Heart left ventricle (tissue), 16 donors: ENCODE measurements at places on chromosomes 6 and 20.

DNA sequence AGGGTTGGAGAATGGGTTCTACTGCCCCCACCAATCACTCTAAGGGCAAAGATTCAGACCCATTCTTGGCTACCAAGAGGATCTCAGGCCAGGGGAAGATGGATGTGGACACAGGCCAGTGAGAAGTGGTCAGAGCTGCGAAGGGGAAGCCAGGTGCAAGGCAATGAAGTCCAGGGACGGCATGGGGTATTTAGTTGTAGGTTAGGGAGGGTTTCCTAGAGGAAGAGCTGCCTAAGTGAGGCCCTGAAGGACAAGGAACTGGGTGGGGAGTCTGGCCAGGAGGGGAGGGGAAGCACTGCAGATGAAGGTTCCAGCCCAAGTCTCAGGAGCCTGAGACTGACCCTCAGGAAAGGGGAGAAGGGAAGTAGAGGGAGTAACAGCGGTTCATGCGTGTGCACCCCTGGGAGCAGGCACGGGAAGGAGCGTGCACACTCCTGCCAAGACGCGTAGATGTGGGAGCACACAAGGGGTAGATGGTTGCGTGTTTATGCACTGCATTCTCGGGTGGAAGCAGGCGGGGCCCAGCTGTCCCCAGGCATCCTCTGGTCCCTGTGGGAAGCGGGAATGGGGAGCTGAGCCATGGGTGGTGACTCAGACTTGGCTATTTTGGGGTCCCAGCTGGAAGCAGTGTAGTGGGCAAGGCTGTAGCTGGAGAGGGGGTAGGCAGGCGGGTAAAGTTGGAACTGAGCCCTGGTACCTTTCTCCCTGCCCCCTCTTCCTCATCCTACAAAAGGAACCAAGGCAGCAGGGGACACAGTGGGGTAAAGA is 3.3 kb downstream of the ACTL10 start:
- peak; percentile 30 for DNase-seq

GRCh38 chr6:443621-444159 is 52.1 kb downstream of the IRF4 start:
- DNase-seq = no peak

DNA sequence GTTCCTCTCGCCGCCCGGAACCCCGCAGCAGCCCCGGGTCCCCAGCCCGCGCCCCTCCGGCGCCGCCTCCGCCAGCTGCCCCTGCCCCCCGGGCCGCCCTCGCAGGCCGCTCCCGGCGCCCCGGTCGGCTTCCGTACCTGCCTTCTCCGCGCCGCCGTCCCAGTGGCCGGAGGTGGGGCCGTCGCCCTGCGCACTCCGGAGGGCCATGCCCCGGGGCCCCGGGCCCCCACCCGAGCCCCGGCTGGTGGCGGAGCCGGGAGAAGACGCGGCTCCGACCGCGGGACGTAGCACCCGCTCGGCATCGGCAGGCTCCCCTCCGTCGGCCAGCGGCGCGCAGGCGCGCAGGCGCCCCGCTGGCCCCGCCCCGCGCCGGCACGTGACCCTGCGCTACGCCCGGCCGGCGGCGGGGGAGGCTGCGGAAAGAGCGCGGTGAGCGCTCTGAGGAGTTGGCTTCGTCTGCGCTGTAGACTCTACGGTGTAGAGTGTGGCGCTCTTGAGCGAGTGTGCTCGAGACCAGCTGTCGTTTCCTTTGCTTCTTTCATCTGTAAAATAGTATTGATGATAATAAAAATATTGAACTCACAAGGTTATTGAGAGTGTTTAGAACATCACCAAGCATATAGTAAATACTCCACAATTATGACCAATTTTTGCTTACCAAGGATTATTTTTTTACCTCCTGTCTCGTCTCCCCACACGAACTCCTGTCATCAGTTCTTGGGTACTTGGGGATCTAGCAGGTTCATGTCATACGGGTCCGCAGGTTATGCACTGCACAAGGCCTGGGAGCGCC is at the start of gene TBC1D20:
TSS of gene TBC1D20 (minus strand) at position 335 of the 793 bp plus-strand sequence. CDS start at position 207, 128 bp downstream.
- DNase-seq = peak; percentile 91

DNA sequence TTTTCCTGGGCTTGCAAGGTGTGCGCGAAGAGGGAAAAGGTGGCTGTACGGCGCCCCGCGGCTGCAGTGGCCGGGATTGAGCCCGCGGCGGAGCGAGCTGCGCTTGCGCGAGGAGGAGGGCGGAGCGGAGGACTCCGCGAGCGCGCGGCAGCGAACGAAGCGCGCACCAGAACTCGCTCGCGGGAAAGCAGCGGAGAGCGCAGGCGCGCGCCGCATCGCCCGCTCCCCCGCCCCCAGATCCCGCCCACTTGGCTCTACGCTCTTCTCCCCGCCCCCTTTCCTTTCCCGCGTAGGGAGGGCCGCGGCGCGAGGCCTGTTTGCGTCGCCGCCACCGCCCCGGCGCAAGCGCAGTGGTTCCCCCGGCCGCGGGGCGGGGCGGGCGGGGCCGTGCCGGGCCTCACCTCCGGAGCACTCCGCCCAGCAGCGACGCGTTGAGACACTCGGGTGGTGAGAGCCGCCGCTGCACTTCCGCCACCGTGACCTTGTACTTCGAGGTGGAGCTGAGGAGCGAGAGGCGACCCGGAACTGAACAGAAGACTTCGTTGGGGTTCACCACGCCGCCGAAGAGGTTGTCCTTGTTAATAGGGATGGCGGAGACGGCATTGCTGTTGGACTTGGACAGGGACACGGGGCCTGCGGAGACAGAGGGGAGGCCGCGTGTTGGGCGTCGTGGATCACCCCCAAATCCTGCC is 10.6 kb downstream of the TFAP2A start:
- DNase-seq = peak; percentile 91

- DNase-seq = no peak
Measured at GRCh38 chr20:20038586-20038985, 13.7 kb downstream of the CRNKL1 start.

- no peak for DNase-seq
Measured at GRCh38 chr6:37554480-37554819, 54.8 kb upstream of the CCDC167 start.

DNA sequence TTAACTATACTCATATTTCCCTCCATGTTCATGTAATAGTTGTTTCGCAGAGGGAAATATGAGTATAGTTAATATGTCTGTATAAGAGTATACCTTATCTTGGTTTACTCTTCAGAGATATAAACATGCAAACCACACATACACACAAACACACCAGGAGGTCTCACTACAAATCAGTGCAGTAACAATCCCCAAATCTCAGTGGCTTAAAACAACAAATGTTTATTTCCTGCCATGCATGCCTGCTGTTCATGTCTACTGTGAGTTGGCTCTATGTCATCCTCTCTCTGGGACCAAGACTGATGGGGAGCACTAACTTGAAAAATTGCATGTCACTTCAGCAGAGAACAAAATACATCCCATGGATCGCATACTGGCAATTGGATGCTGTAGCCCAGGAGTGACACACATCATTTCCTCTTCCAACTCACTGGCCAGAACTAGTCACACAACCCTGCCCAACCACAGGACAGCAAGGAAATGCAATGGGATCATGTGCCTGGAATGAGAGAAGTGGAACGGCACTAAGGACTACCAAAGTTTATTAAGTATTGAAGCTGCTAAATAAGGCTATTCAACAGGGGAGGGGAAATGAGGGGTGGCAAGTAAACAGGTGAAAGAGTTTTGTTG is 89.0 kb upstream of the DTNBP1 start:
- no peak for DNase-seq

GRCh38 chr6:64774881-64775280 is 932.1 kb downstream of the EYS start:
- no peak for DNase-seq

DNA sequence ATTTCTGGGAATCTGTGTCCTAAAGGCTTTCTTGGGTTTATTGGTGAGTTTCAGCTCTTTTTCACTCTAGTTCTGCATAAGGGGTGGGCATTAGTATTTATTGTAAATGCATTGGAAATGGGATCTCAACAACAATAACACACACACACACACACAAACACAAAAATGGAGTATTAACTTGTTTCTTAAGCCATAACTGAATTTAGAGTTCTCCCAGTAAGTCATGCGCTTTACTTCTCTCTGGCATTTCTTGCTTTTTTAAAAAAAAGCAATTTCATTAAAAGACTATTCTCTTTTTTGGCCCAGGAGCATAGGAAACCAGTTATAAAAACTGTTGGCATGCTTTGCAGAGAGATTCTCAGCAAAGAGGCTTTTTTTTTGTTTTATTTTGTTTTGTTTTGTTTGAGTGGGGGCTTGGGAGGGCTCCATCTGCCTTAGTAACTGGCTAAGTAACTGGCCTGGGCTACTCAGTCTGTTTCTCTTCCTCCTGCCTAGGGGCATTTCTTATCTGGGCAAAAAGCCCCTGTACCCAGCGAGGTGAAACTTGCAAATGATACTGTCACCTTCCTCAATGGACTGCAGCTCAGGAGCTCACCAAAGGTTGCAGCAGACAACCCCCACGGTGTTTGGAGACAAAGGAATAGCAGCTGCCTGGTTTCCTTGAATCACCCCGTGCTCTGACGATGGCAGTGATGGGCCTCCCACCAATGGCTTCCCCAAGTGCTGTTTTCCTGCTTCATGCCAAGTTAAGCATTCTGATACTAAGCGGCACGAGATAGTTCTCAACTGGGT is 128.5 kb downstream of the BCAS1 start:
- no peak for DNase-seq

GRCh38 chr20:47951521-47951971 is 166.3 kb upstream of the SULF2 start:
- DNase-seq = no peak

DNA sequence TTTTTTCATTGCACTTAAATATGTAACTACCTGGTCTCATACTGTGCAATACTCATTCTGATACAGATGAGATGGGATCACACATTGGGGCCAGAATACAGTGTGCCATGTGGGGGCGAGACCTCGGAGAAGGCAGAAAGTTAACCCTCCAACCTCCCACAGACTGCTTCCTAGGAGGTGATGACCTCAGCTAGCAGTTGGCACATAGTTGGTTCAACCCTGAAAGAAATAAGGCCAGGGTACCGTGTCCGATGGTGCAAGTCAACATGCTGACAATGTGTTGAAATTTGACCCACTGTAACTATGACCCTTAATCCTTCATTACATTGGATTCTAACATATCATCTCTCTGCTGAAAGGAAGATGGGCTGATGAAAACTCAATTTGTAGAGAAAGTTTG is 61.9 kb downstream of the GJA10 start:
- no peak for DNase-seq

GRCh38 chr6:90835596-90836212 is 248.8 kb upstream of the MAP3K7 start:
- no peak for DNase-seq

DNA sequence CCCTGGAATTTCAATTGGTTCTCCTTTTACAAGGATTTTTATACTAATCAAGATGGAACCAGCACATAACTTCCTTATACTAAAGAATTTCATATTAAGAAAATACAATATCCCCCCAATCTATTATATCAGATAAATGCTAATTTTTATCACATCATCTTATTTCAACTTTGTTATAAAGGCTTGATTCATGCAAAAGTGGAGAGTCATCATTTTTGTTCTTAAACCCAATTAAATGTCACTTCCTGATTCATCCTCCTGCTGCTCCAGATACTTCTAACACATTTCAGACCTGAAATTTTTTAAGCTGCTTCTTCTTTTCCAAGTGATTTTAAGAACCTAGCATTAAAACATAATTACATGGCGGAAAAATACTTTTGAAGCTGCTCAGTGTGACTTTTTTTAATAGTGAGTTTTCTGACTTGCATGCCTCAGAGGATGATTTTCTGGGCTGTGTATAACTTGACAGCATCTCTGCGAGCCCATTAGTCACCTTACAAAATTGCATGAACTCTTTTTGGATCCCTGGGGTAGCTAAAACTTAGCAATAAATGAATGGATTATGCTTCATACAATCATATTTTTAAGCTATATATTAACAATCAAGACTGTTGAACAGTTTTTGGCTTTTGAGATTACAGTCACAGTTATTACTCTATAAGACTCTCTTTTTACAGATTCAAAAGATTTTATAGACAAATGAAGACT is 134.1 kb downstream of the ELOVL4 start:
- DNase-seq = no peak

- DNase-seq = peak; percentile 62
Measured at GRCh38 chr6:170043881-170044790, 246.7 kb downstream of the DLL1 start.

DNA sequence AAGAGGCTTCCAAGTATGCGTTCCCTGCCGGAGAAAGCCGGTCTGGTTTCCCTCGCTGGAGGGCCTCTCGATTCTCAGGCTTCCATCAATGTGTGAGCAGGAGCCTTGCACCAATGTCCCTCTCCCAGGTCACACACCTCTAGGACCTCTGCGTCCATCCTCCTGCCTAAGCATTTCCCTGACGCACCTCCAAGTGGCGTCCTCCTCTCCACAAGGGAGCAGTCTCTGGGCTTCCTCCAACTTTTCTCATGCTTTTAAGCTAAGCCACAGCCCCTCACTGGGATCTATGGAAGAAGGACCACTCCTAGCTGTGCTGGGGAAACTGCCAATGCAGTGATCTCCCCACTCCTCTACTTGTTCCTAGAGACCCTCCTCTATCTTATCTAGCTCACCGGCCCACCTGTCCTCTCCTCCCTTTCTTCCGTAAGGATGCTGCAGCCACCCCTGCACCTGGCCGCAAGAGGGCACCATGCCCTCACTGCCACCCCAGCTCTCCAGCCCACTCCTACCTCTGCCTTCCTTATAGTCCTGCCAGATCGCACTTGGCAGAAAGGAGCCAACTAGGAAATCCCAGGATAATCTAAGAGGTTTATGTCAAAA is 258.7 kb downstream of the LRFN2 start:
- DNase-seq = no peak

- DNase-seq = no peak
Measured at GRCh38 chr6:86152546-86152945, 509.9 kb upstream of the SYNCRIP start.

- DNase-seq = no peak
Measured at GRCh38 chr20:4546786-4547185, 174.9 kb upstream of the PRND start.

GRCh38 chr6:27375613-27376079 is 12.9 kb upstream of the ZNF391 start:
- no peak for DNase-seq

- DNase-seq = no peak
Measured at GRCh38 chr6:170147832-170148708, 142.8 kb downstream of the DLL1 start.

DNA sequence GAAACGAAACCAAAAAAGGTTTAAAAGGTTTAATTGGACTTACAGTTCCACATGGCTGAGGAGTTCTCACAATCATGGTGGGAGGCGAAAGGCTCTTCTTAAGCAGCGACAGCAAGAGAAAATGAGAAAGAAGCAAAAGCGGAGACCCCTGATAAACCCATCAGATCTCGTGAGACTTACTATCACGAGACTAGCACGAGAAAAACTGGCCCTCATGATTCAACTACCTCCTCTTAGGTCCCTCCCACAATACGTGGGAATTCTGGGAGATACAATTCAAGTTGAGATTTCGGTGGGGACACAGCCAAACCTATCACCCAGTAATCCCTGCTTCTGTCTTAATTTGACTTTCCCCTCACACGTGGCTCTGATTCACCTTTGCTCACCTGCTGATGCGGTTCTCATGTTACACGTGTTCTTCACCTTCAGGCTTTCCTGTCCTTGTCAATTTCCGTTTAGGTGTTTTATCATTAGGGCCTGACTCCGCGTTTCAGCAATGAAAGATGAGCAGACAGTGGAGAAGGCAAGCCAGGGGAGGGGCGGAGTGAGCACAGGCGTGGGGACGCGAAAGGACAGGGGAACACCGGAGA is 57.1 kb downstream of the AGPAT4 start:
- no peak for DNase-seq
